ENCODE measurements at places on chromosomes 7 and 10.

- DNase-seq: no peak
Observed at GRCh38 chr7:157769086-157769485, 432.3 kb downstream of the DNAJB6 start.

DNA sequence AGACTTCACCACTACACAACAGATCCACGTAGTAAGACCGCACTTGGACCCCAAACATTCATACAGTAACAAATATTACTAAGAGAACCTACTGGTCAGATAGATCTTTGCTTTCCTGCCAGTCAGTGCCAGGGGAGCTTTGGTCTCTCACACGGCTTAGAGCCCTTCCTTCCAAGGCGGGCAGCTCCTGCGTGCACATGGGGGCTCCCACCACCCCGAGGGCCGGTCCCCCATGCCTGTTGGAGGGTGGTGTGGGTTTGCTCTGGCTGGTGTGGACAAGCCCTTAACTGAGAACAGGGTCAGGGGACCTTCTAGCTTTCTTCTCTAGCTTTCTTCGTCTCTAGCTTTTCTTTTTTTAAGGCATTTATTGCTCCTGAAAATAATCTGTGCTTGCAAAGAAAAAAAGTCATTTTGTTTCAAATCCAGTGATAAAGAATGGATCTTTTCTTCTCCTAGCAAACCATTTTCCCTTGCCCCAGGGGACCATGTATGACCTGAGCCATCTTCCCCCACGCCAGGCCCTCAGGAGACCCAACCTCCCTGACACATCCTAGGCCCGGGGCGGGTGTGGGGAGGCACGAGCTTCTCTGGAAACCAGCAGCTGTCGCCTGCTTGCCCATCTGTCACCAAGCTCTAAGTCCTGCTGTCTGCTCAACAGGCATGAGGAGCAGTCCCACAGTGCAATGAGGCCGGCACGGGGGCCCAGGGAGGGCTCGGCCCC lies 591.1 kb downstream of the PTPRN2 start:
- no peak for DNase-seq

GRCh38 chr10:88920986-88921593 lies 31.5 kb downstream of the ACTA2 start:
- DNase-seq: no peak

- no peak for DNase-seq
Observed at GRCh38 chr7:69402696-69403095, 195.6 kb upstream of the AUTS2 start.

GRCh38 chr10:75755528-75755927 lies 324.1 kb downstream of the LRMDA start:
- no peak for DNase-seq

GRCh38 chr7:158067931-158068482 lies 519.6 kb downstream of the PTPRN2 start:
- no peak for DNase-seq

DNA sequence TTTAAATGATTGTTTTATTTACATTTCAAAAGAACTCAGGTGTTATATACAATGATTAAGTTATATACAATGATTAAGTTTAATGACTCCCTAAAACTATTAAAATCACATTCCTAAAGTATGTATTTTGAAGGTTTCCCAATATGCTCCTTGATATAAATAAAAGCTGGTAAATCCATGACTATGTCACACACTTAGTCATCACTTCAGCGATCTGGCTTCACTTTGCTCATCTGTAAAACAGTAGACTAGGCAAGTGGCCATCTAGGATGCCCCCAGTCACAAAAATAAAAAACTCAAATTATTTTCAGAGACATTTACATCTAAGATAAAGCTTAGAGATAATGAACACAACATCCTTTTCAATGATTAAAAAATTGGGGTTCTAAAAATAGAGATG lies 10.8 kb downstream of the ICA1 start:
- no peak for DNase-seq

- DNase-seq: no peak
Observed at GRCh38 chr7:92631067-92631849, 41.1 kb upstream of the FAM133B start.

- no peak for DNase-seq
Observed at GRCh38 chr7:80729591-80730320, 91.3 kb downstream of the CD36 start.

- DNase-seq: no peak
Observed at GRCh38 chr10:132137111-132138072, 49.4 kb upstream of the DPYSL4 start.

GRCh38 chr10:118916777-118917176 lies 112.7 kb upstream of the NANOS1 start:
- no peak for DNase-seq

GRCh38 chr7:153422291-153423209 lies 629.6 kb upstream of the DPP6 start:
- DNase-seq: no peak

DNA sequence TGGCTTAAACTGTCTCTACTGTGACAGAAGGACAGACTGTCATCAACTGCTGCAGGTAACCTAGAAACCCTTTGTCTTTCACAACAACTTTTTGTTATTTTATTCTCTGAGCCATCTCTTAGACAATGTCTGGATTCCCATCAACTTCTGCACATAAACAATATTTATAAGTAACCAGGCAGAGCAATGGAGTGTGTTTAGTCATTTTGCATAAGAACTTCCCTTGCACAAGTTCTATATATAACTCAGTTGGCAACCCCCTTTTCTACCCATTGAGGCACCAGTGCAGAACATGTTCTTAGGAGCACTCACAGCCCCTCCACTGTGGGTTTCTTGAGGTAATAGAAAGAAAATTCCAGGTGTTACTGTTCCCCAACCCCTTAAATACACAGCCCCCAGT lies 65.0 kb upstream of the IL6 start:
- DNase-seq: no peak

DNA sequence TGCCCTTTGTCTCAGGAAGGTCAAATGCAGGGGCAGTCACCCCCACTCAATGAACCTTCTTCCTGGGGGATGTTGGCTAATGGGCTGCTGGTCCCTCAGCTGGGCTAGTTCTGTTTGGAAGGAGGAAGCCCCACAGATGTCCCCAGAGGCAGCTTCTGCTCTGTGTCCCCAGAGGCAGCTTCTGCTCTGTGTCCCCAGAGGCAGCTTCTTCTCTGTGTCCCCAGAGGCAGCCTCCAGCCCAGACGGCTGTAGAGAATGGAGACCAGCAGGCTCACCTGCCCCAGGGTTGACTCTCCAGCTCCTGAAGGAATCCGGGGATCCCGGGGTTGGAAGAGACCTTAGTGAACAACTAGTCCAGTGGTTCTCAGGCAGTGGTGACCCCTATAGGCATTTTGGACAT lies 62.5 kb upstream of the LEP start:
- no peak for DNase-seq

GRCh38 chr7:75985518-75986146 lies 8.8 kb downstream of the TMEM120A start:
- DNase-seq: no peak

DNA sequence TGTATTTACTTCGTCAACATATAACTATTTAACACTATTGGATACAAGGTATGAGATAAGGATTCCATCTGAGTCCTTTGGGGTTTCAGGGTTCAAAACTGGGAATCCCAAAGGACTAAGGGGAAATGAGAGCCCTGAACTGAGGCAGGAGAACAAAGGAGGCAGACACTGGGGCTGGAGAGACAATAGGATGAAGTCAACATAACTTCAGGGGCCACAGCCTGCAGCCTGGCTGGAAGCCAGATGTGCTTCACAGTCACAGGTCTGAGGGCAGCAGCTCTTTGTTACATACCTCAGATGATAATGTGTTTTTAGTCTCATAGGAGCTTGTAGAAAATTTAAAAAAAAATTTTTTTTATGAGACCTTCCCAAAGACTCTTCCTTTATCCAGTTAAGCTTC lies 73.3 kb downstream of the NRF1 start:
- no peak for DNase-seq

DNA sequence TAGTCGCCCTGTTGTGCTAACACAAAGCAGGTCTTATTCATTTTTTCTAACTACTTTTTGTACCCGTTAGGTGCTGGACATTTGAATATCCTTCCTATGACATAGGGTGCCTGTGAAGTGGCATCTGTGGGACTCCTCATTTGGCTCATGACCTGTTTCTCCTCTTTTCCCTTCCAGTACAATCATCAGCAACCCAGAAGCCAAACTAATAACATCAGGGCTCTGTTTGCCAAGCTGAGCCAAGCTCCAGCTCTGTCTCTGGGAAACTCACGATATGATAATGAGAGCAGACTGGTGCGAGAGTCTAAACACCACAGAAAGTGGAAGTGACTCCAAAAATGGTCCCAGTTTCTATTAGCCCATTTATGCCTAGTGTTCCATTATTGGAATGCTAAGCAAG lies 92.0 kb downstream of the SVIL start:
- no peak for DNase-seq

DNA sequence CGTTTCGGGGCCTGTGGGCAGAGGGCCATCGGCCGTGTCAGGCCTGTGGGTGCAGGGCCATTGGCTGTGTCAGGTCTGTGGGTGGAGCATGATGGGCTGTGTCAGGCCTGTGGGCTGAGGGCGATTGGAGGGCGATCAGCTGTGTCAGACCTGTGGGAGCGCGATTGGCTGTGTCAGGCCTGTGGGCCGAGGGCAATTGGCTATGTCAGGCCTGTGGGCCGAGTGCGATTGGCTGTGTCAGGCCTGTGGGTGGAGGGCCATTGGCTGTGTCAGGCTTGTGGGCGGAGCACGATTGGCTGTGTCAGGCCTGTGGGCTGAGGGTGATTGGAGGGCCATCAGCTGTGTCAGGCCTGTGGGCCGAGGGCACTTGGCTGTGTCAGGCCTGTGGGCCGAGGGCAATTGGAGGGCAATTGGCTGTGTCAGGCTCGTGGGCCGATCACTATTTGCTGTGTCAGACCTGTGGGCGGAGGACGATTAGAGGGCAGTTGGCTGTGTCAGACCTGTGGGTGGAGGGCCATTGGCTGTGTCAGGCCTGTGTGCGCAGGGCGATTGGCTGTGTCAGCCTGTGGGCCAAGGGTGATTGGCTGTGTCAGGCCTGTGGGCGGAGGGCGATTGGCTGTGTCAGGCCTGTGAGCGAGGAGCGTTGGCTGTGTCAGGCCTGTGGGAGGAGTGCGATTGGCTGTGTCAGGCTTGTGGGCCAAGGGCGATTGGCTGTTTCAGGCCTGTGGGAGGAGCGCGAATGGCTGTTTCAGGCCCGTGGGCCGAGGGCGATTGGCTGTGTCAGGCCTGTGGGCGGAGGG lies 54.1 kb downstream of the DYNC2I1 start:
- no peak for DNase-seq

DNA sequence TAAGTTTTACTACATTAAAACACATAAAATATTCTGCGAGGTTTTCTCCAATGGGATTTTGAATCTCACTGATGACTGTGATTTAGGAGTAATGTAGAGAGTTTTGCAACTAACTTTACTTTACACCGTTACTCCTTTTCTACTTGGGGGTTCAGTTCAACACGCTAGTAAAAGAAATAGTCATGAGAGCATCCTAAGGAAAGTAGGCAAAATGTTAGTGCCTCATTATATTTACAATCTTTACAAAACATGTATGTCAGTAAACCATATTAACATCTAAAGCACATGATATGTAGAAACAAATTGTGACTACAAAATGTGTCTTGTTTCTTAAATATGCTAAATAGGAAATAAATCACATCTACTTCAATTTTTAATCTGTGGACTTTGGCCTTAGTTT lies 6.0 kb downstream of the MEOX2 start:
- no peak for DNase-seq

DNA sequence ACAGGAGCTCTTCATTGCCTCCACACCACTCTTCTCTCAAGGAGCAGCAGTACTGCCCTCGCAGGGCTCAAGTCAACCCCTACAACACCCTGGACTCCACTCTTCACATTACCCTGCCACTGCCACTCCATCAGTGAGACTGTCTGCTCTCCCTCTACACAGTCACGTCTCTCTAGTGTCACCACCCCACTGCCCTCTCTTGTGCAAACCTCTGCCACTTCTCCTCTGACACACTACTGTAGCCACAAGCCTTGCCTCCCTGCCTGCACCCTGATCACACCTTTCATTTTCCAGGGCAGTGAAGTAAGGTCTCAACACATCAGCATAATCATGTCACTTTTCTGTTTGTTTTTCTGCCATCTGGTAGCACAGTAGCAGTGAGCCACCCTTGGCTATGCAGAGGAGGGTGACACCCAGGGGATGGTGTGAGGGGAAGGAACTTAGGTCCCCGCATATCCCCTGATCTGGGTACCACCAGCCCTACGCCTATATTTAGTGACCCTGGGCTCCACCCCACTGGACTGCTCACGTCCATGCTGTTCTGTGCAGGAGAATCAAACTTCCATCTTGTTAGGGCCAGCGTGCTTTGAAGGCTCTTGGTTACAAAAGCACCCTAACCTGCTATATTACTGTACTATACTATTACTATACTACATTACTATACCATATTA lies 1.6 kb downstream of the C10orf143 start:
- no peak for DNase-seq

- DNase-seq: no peak
Observed at GRCh38 chr7:92645114-92646061, 55.2 kb upstream of the FAM133B start.

DNA sequence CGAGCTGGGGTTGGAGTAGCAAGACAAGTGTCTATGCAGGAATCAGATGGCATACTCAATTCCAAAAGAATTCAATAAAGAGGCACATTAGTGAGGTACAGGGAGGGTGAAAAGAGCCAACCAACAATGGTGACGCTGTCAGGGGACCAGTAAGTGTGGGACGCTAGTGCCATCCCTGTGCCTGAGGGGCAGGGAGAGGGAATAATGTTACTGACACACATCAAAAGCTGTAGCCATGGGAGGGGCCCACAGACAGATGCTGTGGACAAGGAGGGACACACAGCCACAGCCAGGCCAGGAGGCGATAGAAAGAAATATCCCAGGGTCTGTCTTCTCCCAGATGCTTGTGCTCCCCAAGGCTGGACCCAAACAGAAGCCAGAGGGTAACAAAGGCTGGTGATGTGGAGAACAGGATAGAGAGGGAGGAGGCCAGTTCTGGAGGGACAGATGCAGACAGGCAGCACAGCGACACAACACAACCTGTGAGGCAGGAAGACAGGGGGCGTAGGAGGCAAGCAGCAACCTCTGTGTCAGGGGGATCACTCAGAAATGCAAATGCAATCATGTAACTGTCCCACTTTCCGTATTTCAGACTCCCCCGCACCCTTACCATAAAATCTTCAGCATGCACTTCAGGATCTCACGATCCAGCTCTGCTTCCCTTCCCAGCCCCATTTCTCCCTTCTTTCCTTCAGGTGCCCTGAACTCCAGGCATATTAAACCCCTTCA lies 240.5 kb upstream of the FZD8 start:
- no peak for DNase-seq

- DNase-seq: no peak
Observed at GRCh38 chr7:65251851-65252620, 121.6 kb upstream of the ZNF92 start.

DNA sequence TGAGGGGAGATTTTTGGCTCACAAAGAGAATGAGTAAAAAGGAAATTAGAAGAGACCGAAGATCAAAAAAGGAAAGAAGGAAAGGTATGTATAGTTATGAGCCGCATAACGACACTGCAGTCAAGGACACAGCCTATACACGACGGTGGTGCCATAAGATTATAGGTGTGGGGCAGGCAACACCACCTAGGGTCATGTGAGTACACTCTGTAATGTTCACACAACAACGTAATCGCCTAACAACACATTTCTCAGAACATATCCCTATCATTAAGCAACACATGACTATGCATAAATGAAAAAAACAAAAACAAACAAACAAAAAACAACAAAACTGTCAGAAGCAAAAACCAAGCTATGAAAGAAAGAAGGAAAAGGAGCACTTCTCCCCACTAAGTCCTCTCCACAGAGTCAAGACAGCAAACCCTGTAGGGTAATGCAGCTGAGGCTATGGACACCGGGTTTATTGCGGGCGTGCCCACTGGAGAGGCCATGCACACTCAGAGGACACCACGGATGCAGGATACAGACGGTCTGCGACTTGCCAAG lies 45.1 kb downstream of the PIP4K2A start:
- DNase-seq: no peak

- no peak for DNase-seq
Observed at GRCh38 chr7:139124084-139124914, 14.8 kb upstream of the ZC3HAV1 start.
